ENCODE measurements at places on chromosomes 16 and 17.

DNA sequence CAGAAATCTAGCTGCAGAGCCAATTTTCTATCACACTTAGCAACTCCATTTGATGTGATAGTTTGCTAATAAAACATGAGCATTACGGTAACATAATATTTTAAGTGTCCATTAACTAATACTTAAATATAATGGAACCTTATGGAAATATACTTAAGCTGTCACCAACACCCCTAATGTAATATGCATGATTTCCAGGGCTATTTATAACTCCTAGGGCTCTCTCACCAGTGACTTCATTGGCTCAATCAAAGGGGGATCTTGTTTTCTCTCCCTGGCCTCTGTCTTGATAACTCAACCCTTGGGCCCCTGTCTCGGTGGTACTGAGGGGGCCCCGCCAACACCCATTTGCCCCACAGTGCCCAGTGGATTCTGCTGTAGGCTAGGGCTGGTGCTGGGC is 170.4 kb downstream of the SALL1 start:
- no peak for DNase-seq

DNA sequence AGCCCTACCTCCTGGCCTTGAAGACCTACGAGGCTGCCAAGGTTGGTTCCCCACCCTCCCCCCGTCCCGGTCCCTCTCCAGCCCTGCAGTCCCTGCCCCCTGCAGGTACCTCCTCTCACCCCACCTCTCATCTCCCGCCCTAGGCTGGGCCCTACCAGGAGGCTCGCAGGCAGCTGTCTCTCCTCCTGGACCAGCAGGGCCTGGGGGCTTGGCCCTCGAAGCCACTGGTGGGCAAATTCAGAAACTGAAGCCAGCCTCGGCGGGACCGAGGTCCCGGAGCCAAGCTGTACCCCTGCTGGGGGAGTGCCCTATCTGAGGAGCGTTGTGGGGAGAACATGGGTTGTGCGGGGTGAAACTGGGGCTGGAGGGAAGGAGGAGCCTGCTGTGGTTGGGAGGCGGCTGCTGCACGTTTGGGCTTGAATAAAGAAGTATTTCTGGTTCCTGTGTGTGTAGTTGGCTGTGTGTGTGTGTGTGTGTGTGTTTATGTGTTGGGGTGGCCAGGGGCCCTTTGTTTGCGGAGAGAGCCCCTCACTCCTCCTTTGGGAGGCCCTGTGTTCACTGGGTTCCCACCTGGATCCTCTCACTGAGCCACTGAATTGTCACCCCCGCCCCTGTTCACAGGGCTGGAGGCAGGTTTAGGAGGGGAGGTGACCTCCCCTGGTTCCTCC is 5.9 kb downstream of the ADAD2 start:
- no peak for DNase-seq

DNA sequence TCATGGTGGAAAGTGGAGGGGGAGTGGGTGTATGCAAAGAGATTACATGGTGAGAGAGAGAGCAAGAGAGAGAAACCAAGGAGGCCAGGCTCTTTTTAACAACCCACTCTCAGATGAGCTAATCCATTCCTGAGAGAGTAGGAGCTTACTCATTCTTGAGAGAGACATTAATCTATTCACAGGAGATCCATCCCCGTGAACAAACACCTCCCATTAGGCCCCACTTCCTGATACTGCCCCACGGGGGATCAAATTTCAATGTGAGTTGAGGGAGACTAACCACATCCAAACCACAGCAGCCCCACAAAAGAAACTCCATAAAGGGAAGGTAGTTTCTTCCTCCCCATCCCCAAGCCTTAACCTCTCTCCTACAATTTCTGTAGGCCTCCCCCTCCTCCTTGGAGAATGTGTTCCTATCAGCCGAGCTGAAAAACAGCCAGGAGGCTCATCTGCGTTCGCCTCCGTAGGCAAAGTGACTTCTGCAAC is 450.0 kb downstream of the NPIPA7 start:
- DNase-seq, result no peak

DNA sequence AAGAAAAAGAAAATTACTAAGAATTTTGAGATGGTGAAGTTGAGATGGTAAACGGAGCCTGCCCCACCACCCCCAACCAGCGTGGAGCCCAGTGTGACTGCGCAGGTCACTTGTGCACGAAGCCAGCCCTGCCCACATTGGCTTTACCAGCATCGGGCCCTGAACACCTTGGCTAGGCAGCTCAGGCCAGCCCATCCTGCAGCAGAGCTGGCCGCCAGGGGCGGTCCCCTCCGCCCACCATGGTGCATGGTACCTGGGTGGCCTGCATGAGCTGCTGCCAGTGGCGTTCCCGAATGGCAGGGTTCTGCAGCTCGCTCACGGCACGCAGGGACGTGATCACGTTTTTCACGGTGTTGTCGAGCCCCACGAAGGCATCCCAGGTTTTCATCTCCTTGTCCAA is 62.7 kb downstream of the DNAH17 start:
- no peak for DNase-seq

GRCh38 chr17:1490643-1491442 is 1.6 kb downstream of the MYO1C start:
- peak; percentile 65 for DNase-seq

DNA sequence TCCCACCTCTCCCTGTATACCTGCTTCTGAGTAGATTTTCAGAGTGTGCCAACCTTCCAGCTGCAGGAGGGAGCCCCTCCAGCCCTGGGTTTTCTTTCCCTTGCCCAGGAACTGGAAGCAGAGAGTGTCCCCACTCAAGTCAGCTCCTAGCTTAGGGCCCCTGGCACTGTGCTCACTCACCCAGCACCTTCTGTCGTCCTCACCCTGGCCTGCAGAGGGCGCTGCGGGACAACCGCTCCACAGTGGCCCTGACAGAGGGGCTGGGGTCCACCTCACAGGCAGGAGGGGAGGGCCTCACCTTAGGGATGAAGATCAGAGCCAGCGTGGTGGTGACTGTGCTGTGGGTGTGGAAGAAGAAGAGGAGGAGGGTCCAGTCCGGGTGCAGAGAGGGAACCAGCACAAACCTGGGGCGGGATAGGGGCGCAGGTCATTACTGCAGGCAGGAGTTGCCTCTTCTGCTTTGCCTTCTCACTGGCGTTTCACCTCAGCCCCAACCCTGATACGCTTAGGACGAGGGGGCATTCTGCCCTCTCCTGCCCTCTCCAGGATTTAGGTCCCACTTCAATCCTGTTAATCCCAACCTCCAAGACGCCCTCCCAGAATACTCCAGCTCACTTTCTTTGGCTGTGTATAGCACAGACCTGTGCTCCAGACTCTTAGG is 10.0 kb downstream of the GPR179 start:
- peak; percentile 23 for DNase-seq

- DNase-seq, result no peak
Measured at GRCh38 chr17:72344613-72345012, 223.8 kb downstream of the SOX9 start.

- no peak for DNase-seq
Measured at GRCh38 chr16:54022362-54022761, 264.2 kb downstream of the IRX3 start.

GRCh38 chr16:87062569-87063442 is 254.4 kb downstream of the C16orf95 start:
- DNase-seq, result peak; percentile 39

DNA sequence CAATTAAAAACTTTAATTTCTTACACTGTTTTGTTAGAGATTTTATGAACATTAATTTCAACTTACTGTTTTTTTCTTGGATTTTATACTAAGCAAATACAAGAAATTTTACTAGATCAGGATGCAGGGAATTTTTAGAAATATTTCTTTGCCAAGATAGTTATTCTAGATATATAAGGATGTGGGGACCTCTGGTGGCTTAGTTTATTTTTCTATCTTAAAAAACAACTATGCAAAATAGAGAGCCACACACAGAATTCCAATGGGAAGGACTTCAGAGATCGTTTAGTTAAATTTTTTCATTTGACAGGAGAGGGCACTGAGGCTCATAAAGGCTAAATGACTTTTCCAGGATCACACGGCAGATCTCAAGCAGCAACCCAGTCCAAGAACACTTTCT is 23.0 kb upstream of the CAPNS2 start:
- no peak for DNase-seq

DNA sequence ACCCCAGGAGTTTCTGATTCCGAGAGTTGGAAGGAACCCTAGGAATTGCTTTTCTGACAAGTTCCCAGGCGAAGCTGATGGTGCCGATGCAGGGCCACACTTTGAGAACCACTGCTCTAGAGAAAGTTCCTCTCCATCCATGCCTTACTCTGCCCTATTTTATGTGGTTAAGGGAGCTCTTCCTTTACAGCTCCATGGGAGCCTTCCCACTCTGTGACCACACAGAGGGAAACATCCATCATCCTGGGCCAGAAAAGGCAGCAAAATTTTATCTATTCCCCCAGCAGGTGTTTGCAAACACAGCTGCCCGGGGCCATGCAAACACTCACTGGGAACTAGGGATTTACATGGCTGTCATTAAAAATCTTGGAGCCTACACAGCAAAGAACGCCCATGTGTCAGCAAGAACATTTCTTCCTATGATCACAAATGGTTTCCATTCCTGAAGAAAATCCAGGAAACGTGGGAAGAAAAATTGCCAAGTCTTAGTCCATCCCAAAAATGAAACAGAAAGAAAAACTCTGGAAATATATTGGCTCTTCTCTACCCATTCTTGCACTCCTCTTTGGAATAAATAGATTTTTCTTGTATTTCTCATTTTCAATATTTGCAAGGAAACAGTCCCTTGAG is 252.7 kb downstream of the PMP22 start:
- DNase-seq, result no peak

DNA sequence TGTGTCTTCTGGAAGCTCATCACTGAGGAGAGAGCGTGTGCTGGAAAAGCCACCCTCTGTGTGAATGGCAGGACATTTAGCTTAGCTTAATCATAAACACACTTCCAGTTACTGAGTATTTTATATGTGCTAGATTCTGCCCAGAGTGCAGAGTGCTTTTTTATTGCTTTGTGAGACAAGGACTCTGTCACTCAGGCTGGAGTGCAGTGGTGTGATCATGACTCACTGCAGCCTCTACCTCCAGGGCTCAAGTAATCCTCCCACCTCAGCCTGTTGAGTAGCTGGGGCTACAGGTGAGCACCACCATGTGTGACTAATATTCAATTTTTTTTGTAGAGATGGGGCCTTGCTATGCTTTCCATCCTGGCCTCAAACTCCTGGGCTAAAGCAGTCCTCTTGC is 61.4 kb upstream of the IRX3 start:
- DNase-seq, result no peak

- no peak for DNase-seq
Measured at GRCh38 chr17:53919356-53919755, 96.6 kb downstream of the KIF2B start.

- no peak for DNase-seq
Measured at GRCh38 chr17:33562792-33563191, 269.7 kb upstream of the ASIC2 start.

DNA sequence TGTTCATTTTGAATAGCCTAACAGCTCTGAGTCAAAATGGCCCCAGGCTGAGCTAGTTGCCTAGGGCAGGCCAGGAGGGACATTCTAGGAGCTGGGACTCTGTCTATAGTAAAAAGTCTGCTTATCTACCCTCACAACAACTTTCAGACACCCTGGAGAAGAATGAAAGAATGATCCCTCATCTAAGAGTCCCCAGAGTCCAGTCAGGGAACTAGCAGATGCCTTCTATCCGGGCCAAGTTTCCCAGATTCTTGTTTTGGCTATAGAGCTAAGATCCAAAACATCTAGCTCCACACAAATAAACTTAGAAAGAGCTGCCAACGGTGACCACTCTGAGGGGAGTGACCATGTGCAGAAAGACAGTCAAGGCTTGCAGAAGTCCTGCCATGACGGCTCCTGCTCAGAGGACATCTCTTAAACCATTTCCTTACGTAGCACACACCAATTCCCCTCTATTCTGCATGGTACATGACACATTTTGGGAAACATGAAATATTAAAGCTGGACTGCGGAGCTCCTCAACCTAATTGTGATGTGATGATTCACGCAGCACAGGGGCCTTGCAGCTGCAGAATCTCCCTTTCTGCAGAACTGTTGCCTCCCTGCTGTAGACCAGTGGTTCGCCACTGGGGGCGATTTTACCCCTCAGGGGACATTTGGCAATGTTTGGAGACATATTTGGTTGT is 24.2 kb downstream of the FAM20A start:
- no peak for DNase-seq

All from CD4-positive, alpha-beta T cell treated with Interleukin-21 for 1 hour (primary cell).